ENCODE measurements at places on chromosomes 13 and 19. TPM values are rescaled to one million over a fixed set of nuclear protein-coding genes. Genes with fewer than 3 reads are reported as not detected.

The ZNF763 gene
- total RNA-seq = 2.3 TPM

The BORA gene
- total RNA-seq = 31.0 TPM

The KLF1 gene
- not detected for total RNA-seq

GRCh38 chr19:16373532-16373931 lies 48.9 kb downstream of the KLF2 start:
- peak overlapping the region; percentile 49 for H3K4me3 ChIP-seq
- H3K36me3 ChIP-seq = peaks cover 56% of the 10 kb centered on the region
- H3K4me1 ChIP-seq = peaks cover 49% of the 10 kb centered on the region
- H3K27me3 ChIP-seq = peaks cover 3% of the 10 kb centered on the region

DNA sequence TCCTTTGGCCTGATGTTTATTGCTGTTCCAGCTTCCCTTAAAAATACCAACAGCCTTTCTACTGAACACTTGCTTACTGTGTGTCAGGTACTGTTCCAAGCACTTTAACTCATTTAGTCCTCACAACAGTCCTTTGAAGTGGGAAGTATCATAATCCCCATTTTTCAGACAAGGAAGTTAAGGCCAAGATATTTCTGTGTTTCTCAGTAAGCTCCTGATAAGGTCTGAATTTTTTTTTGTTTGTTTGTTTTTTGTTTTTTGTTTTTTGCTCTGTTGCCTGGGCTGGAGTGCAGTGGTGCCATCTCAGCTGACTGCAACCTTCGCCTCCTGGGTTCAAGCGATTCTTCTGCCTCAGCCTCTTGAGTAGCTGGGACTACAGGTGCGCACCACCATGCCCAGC lies 7.5 kb downstream of the SNRPA start:
- H3K4me1 ChIP-seq = peaks cover 75% of the 10 kb centered on the region
- H3K27me3 ChIP-seq = no peaks in the 10 kb centered on the region
- peaks cover 79% of the 10 kb centered on the region for H3K36me3 ChIP-seq
- peak overlapping the region; percentile 43 for H3K27ac ChIP-seq
- DNase-seq = no peak

DNA sequence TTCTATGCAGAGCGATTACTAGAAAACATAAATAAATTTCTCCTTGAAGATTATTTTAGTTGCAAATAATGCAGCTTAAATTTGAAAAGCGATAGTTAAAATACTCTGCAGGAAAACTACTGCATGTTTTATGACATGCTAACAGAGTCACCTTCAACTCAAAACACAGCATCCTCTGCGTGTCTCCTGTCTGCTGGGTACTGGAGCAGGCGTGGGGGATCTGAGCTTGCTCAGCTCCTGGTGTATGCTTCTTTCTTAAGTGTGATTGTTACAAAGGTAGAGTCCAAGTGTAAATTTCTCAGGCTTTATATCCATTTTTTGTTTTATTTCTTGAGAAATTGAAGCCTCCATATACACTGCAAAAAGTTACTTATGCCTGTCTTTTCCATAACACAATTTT lies 15.3 kb downstream of the SPATA13 start:
- no peak overlapping the region for H3K27ac ChIP-seq
- H3K4me3 ChIP-seq = no peak overlapping the region
- H3K36me3 ChIP-seq = peaks cover 17% of the 10 kb centered on the region
- DNase-seq = no peak
- no peaks in the 10 kb centered on the region for H3K27me3 ChIP-seq

DNA sequence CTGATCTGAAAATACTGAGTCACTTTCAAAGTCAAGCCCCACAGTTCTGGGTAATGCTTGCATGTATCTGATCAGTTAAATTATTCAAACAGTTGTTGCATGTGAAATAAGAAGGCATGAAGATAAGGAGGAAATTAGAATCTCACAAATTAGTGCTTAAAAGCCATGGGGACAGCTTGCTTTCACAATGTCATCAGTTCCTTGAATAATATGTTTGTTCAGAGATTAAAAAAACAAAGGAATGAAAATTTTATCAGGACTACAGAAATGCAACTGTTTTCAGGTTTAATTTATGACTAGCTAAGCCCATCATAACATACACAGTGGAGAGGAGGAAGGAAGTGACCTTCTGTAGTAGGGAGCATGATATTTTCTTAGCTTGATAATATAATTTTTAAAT lies 150.1 kb downstream of the OXGR1 start:
- no peak overlapping the region for H3K27ac ChIP-seq
- no peaks in the 10 kb centered on the region for H3K27me3 ChIP-seq
- no peaks in the 10 kb centered on the region for H3K4me1 ChIP-seq
- H3K4me3 ChIP-seq = no peak overlapping the region
- DNase-seq = no peak
- H3K36me3 ChIP-seq = no peaks in the 10 kb centered on the region

DNA sequence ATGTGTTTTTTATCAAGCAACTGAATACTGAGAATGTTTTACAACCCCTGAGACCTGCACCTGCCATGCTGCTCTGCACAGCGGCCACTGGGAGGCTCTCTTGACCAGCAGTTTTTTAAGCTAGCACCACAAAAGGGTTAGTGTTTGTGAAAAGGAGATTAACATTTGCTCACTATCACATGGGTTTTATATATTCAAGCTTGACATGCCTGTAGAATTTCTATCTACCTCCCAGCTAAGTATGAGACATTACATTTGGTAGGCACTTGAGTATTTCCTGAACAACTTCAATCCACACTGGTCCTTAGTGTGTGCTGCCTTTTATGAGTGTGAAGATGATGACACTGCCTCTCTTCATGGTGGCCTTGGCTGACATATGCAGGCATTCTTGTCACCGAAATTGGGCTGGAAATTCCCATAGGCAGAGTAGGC lies 1238.9 kb downstream of the UQCRFS1 start:
- no peak for DNase-seq
- no peaks in the 10 kb centered on the region for H3K4me1 ChIP-seq
- H3K4me3 ChIP-seq = no peak overlapping the region
- H3K27ac ChIP-seq = no peak overlapping the region
- no peaks in the 10 kb centered on the region for H3K27me3 ChIP-seq

GRCh38 chr19:55308281-55308680 lies 16.9 kb downstream of the TMEM150B start:
- DNase-seq = no peak
- H3K36me3 ChIP-seq = peaks cover 9% of the 10 kb centered on the region
- H3K27ac ChIP-seq = no peak overlapping the region
- no peak overlapping the region for H3K4me3 ChIP-seq
- no peaks in the 10 kb centered on the region for H3K27me3 ChIP-seq

DNA sequence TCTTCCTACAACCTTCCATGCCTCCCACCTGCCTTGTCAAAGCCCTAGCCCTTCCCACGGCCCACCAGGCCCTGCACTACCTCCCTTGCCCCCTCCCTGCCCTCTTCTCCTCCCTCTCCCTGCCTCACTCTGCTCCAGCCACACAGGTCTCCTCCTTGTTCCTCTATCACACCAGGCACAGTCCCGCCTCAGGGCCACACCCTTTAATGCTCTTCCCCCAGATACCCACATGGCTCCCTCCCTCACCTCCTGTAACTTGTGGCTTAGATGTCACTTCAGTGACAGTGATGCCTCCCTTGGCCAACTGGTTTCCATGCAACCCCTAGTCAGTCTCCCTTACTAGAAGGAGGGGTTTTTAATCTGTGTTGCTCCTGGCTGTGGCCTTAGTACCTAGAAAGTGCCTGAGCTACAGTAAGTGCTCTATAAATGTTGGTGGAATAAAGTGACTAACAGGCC lies 1.3 kb downstream of the SIRT6 start:
- peaks cover 33% of the 10 kb centered on the region for H3K4me1 ChIP-seq
- DNase-seq = peak; percentile 40
- no peaks in the 10 kb centered on the region for H3K27me3 ChIP-seq
- peak overlapping the region; percentile 98 for H3K4me3 ChIP-seq

- H3K4me3 ChIP-seq = peak within 1 kb of the TSS; percentile 66
- no peaks in the 10 kb centered on the region for H3K27me3 ChIP-seq
- H3K4me1 ChIP-seq = peaks cover 37% of the 10 kb centered on the region
- H3K36me3 ChIP-seq = peaks cover 5% of the 10 kb centered on the region
- peak; percentile 86 for DNase-seq
- H3K27ac ChIP-seq = peak within 1 kb of the TSS; percentile 80
These were observed at the start of gene FSD1 for GRCh38 chr19:4304538-4305256. Gene FSD1, plus strand, starts transcription at chr19:4304598. Its CDS starts 149 bp downstream, at chr19:4304747.

GRCh38 chr19:44728178-44728577 lies 20.3 kb upstream of the BCL3 start:
- DNase-seq = no peak
- H3K4me3 ChIP-seq = no peak overlapping the region
- peaks cover 30% of the 10 kb centered on the region for H3K4me1 ChIP-seq
- H3K36me3 ChIP-seq = no peaks in the 10 kb centered on the region
- H3K27me3 ChIP-seq = no peaks in the 10 kb centered on the region

- no peak overlapping the region for H3K27ac ChIP-seq
- H3K36me3 ChIP-seq = no peaks in the 10 kb centered on the region
- H3K4me3 ChIP-seq = no peak overlapping the region
- peaks cover 5% of the 10 kb centered on the region for H3K27me3 ChIP-seq
- no peaks in the 10 kb centered on the region for H3K4me1 ChIP-seq
These were observed 294.0 kb downstream of the RBM26 start for GRCh38 chr13:79112016-79112415.

DNA sequence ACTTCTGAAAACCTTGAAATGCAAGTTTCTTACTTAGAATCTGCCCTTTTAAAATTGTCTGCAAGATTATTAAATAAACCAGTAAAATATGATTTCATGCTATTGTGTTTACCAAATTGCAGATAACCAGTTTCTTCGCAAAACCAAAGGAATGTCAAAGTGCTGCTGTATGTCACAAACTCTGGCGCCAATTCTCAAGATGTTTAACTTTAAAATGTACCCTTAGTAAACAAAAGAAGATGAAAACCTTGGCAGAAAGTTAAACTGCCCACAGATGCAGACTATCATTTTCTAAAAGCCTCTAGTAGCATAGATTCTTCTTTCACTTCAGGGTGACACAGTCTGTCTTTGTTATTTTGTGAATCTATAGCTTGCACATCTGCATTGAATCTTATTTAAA lies 189.2 kb downstream of the SLITRK6 start:
- H3K27me3 ChIP-seq = no peaks in the 10 kb centered on the region
- DNase-seq = no peak
- no peak overlapping the region for H3K4me3 ChIP-seq
- no peaks in the 10 kb centered on the region for H3K4me1 ChIP-seq
- H3K27ac ChIP-seq = no peak overlapping the region

- H3K36me3 ChIP-seq = peaks cover 46% of the 10 kb centered on the region
- peak; percentile 77 for DNase-seq
- H3K4me3 ChIP-seq = peak overlapping the region; percentile 96
These were observed 958 bp downstream of the JUND start for GRCh38 chr19:18280247-18281081.

Data from activated CD8-positive, alpha-beta T cell treated with anti-CD3 and anti-CD28 coated beads, Interleukin-2, amount 10 ng/mL, durations not matched to agents 7 days and 5 days (primary cell).